ENCODE measurements at places on chromosomes 7 and 10. TPM values are rescaled to one million over a fixed set of nuclear protein-coding genes. Genes with fewer than 3 reads are reported as not detected.

The ZNF22 gene
- 19.2 TPM for total RNA-seq

The HYAL4 gene
- total RNA-seq = 1.3 TPM

The KIF20B gene
- total RNA-seq = 2.4 TPM

The GIMAP8 gene
- under 0.01 TPM for total RNA-seq

The FAM13C gene
- total RNA-seq = 0.14 TPM

The MYOZ1 gene
- total RNA-seq = not detected

The DPYSL4 gene
- total RNA-seq = 5.7 TPM

The TSPAN12 gene
- 0.44 TPM for total RNA-seq

The IL6 gene
- 659 TPM for total RNA-seq

The FOXP2 gene
- total RNA-seq = not detected

The WDR37 gene
- 27.1 TPM for total RNA-seq

The CALCR gene
- 0.14 TPM for total RNA-seq

The SLC13A1 gene
- not detected for total RNA-seq

The GCK gene
- not detected for total RNA-seq

The PLPP4 gene
- 5.5 TPM for total RNA-seq

The NPY4R gene
- total RNA-seq = 0.22 TPM

The PHYH gene
- 10.0 TPM for total RNA-seq

The SPAG6 gene
- not detected for total RNA-seq

The TTYH3 gene
- total RNA-seq = 51.4 TPM

The STAG3 gene
- 0.44 TPM for total RNA-seq

The IGFBP3 gene
- total RNA-seq = 13.5 TPM

The TUBB8 gene
- not detected for total RNA-seq

The GIMAP1 gene
- total RNA-seq = not detected

The CDHR3 gene
- total RNA-seq = 5.2 TPM

The CPA1 gene
- 1.8 TPM for total RNA-seq

The PPP1R3C gene
- total RNA-seq = 105 TPM

The TMEM229A gene
- total RNA-seq = not detected

The CPA2 gene
- not detected for total RNA-seq

The STARD3NL gene
- total RNA-seq = 33.7 TPM

The C10orf143 gene
- total RNA-seq = 0.29 TPM

The PIK3CG gene
- 0.66 TPM for total RNA-seq

The DHTKD1 gene
- total RNA-seq = 36.4 TPM

The TWIST1 gene
- total RNA-seq = 34.4 TPM

The PCLO gene
- under 0.01 TPM for total RNA-seq

The CELF2 gene
- 2.7 TPM for total RNA-seq

The HMX3 gene
- not detected for total RNA-seq

The COL13A1 gene
- total RNA-seq = 34.2 TPM

The CTAGE8 gene
- under 0.01 TPM for total RNA-seq

The CFAP58 gene
- total RNA-seq = 0.29 TPM

The PRSS37 gene
- not detected for total RNA-seq

The ARHGEF35 gene
- total RNA-seq = 1.1 TPM

The CRYGN gene
- total RNA-seq = not detected
